Activated naive CD4-positive, alpha-beta T cell treated with anti-CD3 and anti-CD28 coated beads for 36 hours (primary cell): ENCODE measurements at places on chromosomes 13 and 19.

DNA sequence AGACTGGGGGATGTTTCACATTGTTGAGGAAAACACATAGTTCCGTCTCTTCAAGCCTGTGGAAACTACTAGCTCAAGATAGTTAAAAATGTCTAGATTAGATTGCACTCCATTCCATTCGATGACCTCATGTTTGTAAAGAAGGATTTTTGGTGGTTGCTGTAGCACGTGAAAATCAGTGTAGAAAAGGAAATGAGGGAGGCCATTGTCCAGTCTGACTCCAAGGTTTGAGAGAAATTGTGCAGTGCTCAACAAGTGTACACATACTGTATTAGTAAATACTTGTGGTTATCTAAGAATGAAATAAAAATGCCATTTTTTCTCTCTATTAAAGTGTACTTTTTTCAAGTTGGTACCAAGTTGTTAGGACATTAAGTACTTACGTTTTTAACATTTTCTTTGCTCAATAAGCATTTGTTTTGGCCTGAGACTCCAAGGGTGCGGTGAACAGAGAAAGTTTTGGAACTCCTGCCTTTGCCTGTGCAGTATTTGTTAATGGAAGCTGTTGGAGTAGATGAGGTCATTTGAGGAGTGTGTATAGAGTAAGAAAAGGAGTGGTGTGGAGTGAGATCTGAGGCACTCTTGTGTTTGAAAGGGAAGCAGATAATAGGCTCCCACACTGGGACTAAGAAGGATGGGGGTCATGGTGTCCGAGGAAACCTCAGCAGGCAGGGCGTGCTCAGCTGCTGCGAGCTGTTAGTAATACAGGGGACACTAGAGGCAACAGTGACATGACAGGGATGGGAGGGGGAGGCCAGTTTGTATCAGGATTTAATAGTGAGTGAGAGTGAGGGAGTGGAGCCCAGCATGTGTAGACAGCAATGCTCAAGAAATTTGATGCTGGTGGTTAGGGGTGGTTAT, 4.4 kb downstream of the WASF3 start:
- no peak for DNase-seq

DNA sequence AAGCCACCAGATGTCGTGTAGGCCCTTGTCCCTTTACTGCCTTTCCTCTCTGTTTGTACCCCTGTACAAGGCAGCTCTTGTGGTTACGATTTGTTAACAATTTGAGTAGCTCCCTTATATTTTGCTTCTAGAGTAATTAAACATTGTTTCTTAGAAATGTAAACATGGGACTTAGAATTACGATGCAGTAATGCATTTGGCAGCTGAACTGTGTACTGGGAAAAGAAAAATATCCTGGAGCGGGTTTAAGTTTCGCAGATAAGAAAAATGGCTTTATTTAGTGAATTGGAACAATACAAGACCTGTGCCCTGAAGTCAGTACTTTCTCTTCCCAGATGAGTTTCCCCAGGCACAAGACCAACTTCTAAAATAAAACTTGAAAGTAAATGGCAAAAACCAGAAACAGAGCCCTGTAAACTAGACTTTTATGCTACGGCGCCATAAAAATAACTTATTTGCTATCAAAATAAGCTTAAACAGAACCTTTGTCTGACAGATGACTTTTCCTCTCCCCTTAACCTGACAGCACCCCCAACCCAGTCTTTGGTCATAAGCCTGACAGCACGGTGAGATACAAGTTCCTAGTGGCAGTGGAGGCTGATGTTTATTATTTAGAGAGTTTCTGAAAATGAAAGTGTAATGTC, 63.0 kb downstream of the LRCH1 start:
- DNase-seq = no peak

- DNase-seq = no peak
Observed at GRCh38 chr13:52743988-52744387, 4.4 kb upstream of the CNMD start.

DNA sequence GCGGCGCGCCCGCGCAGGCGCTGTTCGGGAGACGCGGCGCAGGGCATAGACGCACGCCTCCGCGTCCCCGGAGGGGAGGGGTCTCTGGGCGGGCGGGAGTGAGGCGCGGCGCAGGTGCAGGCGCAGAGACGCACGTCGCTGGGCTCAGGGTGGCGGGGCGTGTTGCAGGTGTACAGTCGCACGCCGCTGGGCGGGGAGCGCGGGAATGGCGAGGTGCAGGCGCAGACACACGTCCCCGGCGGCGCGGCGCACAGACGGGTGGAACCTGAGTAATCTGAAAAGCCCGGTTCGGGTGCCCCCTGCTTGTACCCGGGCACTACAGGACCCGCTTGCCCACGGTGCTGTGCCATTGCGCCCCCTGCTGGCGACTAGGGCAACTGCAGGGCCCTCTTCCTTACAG, 44.7 kb downstream of the PLPP2 start:
- no peak for DNase-seq

GRCh38 chr19:29858621-29859020, 46.8 kb downstream of the CCNE1 start:
- no peak for DNase-seq

DNA sequence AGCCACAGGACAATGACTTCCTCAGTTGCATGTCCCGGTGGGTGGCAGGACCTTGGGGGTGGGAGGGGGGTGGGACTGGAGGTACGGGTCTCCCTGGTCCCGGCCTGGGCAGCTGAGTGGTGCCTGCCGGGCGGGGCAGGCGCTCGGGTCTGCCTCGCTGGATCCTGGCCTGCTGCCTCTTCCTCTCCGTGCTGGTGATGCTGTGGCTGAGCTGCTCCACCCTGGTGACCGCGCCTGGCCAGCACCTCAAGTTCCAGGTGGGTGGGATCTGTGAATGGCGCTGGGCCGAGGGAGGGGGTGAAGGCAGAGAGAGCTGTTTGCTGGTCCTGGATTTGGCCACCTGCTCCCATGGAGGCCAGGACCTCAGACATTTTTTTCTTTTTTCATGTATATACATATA, 5.6 kb downstream of the TMEM59L start:
- DNase-seq = no peak

DNA sequence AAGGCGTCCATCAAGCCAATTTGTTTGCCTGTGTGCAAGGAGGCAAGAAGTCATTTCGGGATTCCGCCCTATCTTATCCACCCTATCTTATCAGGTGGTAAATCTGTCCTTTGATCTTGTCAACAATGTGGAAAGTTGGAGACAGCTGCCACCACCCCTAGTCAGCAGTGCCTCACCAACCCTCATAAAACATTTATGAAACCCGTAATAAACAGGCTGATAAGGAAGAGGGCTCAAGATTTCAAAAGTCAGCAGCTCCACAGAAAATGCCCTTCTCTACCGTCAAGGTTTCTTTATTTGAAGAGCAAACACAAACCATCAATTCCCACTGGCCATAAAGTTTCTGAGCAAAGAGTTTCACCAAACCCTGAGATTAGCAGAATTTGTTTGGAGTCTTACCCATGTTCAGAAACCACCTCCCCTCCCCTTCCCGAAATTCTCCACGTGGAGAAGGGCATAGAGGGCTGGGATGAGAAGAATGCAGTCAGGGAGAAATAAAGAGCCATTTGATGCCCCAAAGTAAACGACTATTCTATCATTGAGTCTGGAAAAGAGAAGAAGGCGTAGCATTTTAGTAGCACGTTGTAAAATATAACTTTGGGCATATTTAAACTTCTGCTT, 196.0 kb upstream of the GPR12 start:
- no peak for DNase-seq
